Choroid plexus epithelial cell (primary cell): ENCODE measurements at places on chromosomes 2 and 18.
A peak's percentile ranks its signal among the peaks of the same experiment; 100 is the strongest.

DNA sequence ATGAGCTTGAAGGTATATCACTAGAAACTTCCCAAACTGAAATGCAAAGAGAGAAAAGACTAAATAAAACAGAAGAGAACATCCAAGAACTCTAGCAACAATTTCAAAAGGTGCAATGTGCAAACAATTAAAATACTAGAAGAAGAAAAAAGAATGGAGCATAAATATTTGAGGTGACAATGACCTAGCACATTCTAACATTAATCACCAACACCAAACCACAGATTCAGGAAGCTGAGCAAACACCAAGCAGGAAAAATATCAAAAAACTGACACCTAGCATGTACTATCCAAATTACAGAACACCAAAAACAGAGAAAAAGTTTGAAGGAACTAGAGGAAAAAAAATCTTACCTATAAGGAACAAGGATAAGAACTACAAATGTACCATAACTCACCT lies 460.8 kb downstream of the IRS1 start:
- no peak for DNase-seq

GRCh38 chr2:188523919-188524318 lies 232.2 kb downstream of the GULP1 start:
- DNase-seq: peak; percentile 35

DNA sequence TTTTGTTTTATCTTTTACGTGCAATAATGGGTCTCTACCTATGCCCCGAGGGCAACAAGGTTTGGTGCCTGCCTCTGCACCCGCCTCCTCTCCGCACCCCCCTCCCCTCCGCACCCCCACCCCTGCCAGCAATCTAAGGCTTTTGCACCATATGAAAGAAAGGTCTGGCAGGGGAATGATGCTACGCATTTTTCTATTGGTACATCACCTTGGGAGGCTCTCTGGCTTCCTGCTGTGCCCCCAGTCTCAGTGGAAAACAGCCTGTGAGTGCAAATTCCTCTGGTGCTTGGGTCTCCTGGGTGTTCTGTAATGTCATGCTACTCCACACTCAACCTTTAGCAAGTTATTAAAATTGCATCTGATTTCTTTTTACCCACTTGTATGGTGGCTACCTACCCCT lies 161.3 kb upstream of the SMAD7 start:
- DNase-seq: peak; percentile 77

DNA sequence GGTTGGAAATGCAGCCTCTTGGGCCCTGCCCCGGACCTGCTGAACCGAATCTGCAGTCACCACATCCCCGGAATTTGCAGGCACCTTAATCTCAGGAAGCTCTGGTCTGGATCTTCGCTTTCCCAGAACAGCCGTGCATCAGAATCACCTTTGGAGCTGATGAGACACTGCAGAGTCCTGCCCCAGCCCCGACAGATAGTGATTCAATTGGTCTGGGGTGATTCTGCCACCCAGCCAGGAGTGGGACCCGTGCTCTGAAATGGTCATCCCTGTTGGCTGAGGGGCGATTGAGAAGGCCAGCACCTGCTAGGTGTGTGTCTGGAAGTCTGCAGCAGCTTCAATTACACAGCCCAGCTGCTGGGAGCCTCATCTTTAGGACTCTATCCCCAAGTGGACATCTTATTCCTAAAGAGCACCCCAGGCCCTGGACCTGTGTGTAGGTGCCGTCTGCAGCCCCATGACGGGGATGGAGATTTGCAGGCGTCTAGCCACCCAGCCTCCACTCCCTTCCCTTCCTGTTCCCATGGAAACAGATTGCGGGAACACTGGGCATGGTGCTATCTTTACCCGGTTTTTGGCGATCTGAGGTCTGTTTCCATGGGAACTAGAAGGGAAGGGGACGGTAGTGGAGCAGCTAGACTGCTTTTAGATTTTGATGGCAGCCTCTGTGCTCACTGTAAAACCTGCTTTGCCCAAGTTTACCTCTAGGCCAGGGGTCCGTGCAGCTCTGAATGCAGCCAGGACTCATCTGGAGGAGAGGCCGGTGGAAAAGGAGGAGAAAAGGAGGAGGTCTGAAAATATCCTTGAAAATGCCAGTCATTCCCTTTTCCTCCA lies 156.1 kb downstream of the LDLRAD4 start:
- peak; percentile 28 for DNase-seq
